Right renal pelvis (tissue), 4 donors: ENCODE measurements at places on chromosomes 12 and 14.

DNA sequence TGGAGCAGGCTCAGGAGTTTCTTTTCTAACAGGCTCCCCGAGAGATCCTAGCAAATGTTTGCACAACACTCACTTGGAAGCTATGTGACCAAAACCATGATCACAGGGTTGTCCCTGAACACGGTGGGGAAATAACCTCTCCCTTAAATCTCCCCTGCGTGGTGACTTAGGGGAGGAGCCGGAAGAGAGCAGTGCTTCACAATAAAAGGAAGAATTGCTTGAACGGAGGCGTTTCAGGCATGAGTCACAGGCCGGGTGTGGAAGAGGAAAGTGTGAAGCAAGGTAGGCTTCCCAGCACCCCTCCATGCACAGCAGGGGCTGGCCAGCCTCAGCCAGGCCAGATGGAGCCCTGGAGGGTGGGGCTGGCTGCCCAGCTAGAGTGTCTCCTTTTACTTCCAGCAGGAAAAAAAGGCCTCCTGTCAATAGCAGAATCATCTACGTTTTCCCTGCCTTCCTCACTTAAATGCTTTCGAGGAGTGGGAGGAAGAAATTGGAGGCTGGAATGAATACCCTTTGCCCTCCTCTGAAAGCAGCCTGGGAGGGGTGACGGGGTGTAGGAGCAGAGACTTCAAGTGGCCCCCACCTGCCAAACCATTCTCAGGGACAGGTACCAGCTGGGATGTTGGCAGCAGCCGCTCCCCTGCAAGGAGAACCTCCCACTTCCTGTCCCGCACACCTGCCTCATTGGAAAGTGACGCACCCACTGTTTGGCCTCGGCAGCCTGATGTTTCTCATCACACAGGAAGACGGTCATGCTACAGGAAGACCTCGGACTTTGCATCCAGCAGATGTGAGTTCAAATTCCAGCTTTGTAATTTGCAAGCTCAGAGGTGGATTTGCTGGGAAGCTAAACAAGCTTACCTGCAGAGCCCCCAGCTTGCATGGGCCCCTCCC, 30.1 kb upstream of the PPP2R5C start:
- no peak for DNase-seq

DNA sequence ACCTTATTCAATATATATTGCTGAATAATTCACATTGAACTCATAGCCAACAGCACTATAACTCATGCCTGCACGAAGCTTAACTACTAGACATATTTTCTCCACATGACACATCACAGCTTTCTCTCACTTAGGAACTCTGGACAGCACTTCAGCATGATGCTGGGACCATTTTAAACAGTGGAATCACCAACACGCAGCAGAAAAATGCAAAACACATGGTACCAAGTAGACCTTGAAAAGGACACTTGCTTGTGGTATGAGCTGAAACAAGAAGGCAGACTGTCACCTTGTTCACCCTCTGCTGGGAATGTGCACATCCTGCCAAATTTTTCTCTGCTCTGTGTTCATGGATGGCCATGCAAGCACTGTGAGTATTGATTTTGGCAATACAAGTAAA, 34.8 kb upstream of the CD9 start:
- no peak for DNase-seq

- DNase-seq = no peak
These were observed 112.5 kb downstream of the LGMN start for GRCh38 chr14:92635896-92636295.

DNA sequence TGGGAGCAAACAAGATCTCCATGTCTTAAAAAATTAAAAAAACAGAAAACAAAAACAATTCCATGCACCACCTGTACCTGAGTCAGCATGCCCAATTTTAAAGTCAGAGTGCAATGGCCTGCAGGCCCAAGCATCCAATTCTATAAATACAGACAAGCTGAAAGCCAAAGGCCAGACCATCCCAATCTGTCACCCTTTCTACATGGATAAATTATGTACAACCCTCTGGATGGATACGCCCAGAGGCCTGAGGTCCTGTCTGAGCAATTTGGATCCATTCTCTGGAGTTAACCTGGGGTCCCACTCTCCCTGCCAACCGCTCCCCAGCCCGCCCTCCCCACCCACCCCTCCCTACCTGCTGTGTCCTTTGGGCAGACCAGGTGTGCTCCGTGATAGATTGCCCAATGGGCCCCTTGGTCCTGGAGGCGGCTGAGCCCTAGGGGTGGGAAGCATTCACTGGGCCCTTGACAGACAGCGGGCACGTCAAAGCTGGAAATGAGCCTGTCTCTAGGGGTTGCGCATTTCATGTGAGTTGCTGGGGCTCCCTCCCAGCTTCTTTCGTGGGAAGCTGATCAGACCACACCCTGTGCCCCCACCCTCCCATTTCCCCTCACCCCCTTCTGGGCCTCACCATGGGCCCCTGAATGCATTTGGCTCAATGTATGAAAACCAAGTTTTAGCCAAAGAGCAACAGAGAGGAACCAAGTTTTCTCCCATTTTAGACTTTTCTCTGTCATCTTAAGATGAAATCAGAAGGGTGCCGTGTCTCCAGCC, 171.3 kb downstream of the BCL11B start:
- no peak for DNase-seq

- no peak for DNase-seq
These were observed 159.2 kb upstream of the LRIG3 start for GRCh38 chr12:59079472-59079871.

DNA sequence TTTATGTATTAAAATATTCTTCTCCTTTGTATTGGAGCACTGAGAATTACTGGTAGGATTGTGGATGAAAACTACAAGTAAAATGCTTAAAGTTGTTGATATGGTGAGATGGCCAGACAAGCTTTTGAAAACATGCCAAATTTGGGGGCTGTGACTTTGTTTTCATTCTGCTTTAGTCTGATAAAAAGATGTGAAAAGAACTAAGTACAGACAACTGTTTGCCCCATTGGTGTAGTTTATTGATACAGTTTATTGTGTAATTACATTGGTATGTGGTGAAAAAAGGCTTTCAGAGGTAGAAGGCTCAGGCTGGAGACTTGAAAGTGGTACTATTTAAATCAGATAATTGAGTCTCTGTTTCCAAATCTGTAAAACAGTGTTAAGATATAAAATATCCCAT, 746.8 kb downstream of the DIO2 start:
- DNase-seq = no peak

- DNase-seq = no peak
These were observed 72.8 kb downstream of the PAPOLA start for GRCh38 chr14:96574633-96575632.

DNA sequence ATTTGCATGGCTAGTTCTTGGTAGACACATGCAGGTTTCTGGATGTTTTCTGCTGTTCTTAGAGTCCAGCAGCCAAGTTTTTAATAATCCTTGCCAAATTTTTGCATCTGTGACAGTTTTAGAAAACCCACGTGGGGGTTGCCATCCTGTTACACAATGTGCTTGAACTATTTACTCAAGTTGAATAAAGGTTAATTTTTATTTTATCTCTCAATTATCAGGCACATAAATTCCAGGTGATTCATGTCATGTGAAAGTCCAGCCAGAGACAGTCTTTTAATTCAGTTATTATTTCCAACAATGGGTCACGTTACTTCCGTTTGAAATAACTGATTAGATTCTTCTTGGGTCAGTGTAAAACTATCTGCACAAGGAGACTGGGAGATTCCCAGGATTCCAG, 15.7 kb downstream of the MYRFL start:
- DNase-seq = no peak

- DNase-seq = no peak
These were observed 45.8 kb downstream of the GNS start for GRCh38 chr12:64713376-64713775.

- DNase-seq = no peak
These were observed 15.0 kb downstream of the ACACB start for GRCh38 chr12:109131154-109132050.

DNA sequence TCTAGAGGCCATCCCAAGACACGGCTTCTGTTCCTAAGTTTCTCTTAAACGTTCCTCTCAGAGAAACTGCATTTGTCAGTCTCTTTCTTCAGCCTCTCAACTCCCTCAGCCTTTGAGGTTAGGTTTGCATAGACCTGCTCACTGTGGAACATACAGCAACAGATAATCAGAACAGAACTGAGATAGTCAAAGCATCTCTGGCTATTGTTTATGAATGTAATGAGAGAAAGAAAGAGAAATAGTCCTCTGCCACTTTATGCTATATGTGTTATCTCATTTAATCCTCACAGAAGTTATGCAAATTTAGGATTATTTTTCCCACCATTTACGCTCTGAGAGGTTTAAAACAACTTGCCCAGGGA, 190.6 kb downstream of the PHLDA1 start:
- DNase-seq = no peak

- no peak for DNase-seq
These were observed 17.1 kb downstream of the SEC23A start for GRCh38 chr14:39085933-39086332.

- no peak for DNase-seq
These were observed 15.1 kb downstream of the PPM1H start for GRCh38 chr12:62919838-62920237.

- no peak for DNase-seq
These were observed 80.2 kb downstream of the VCPKMT start for GRCh38 chr14:50036211-50036610.

- no peak for DNase-seq
These were observed 6.7 kb upstream of the RPS6KA5 start for GRCh38 chr14:91067186-91067585.

DNA sequence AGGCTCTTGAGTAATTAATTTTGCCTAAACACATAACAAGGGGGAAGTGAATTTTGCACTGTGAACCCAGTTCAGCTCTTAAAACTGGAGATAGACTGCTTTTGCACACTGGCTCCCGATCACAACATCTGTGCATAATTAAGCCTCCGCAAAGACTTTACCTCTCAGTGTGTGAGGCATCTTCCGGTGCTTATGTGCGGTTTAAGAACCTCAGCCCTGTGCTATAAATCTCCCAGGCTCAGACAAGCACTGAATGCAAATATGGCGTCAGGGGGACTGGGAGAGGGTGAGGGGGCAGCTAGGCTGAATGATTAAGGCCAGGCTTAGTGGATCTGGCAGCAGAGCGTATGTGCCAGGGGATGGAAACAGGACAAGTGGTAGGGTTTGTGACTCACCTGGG, 103.3 kb downstream of the ADCK1 start:
- no peak for DNase-seq

GRCh38 chr12:103944964-103945363, 14.8 kb downstream of the HSP90B1 start:
- no peak for DNase-seq

DNA sequence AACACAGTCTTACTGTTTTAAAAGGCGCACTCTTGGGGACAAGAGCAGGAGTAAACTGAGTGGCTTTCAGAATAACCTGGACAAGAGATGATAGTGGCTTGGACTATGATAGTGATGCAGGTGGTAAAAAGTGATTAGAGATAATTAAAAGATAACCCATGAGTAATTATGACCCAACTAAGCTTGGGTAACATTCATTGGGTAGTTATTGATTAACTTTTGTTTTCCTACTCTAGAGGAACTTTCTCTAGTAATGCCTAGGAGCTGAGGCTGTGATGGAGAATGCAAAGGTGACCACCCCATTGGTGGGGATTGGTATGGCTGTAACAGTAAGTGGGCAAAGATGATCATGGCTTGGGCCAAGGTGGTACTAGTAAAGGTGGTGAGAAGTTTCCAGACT, 22.3 kb upstream of the FRS2 start:
- no peak for DNase-seq

DNA sequence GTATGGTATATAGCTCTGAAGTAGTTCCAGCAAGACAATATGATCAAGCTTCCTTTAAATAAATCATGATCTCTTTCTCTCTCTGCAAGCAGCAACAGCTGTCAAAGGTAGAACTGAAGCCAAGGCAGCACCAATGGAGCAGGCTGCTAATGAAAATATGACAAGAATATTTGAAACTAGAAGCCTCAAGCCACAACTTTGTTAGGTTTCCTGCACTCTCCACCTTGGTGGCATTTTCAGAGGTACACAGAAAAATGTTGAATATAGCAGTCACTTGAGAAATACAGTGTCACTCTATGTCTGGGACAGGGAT, 43.8 kb upstream of the PSMA6 start:
- no peak for DNase-seq

GRCh38 chr14:103163199-103163598, 39.9 kb downstream of the TNFAIP2 start:
- no peak for DNase-seq

- no peak for DNase-seq
These were observed 68.8 kb downstream of the CLMN start for GRCh38 chr14:95250936-95251335.

DNA sequence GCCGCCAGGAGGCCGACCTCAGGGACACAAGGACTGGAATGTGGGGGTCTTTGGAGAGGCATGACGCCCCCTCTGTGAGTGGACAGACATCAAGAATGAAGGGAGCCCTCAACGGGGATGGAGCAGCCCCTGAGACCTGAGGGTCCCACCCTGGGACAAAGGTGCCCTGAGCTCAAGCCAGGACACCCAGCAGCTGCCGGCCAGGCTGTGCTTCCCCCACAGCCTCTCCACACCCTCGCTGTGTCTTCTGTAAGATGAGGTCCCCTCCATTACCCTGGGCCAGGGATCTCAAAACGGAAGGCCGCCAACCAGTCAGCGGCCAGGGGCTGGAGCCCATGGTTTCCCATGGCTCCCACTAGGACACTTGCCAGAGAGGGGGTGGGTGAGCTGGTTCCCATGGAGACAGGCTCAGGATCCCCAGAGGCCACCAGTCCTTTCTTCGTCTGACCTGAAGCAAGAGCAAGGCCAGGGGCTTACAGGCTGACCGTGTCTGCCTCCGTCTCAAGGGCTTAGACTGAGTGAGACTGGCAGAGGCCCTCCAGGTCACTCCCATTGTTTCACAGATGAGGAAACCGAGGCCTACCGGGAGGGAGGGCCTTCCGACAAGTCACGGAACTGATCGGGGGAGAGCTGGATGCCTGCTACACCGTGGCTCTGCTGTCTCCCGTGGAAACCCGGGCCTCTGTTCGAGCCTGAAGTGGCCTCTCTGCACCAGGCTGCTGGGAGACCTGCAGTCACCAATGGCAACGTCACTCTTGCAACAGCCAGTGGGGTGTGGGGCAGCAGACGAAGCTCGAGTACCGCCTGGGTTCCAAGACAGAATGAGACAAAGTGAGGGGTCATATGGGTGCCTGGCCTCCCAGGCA, 91.7 kb upstream of the DIO3 start:
- DNase-seq = no peak

- no peak for DNase-seq
These were observed 85.9 kb upstream of the ANO2 start for GRCh38 chr12:6031001-6031400.

- DNase-seq = no peak
These were observed 5.0 kb upstream of the GAPDH start for GRCh38 chr12:6529291-6529737.

DNA sequence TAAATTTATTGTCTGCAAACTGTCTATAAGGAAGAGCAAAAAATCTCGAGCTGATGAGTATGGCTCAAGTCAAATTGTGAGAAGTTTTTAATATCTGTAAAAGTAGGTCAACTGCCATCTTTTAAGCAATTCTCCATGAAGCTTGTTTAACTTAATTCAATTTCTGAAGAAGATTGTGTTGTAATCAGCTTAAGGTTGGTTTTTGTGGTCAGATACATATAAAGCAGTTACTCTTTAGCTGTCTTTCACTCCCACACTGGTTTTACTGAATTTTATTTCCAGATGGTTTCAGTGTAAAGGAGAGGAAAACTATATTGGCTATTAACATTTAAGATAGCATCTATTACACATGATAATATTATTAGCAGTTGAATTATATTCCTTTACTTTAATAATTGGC, 1165.1 kb downstream of the SLC16A7 start:
- no peak for DNase-seq

GRCh38 chr12:28460420-28461130, 270.3 kb downstream of the CCDC91 start:
- no peak for DNase-seq
